ENCODE measurements at places on chromosomes 1 and 21.

- DNase-seq: no peak
Measured at GRCh38 chr1:57599236-57599994, 175.6 kb upstream of the DAB1 start.

- DNase-seq: peak; percentile 89
Measured at GRCh38 chr1:245999697-246000637, 507.1 kb downstream of the SMYD3 start.

GRCh38 chr1:182679684-182680083, 4.7 kb downstream of the RGS8 start:
- no peak for DNase-seq

DNA sequence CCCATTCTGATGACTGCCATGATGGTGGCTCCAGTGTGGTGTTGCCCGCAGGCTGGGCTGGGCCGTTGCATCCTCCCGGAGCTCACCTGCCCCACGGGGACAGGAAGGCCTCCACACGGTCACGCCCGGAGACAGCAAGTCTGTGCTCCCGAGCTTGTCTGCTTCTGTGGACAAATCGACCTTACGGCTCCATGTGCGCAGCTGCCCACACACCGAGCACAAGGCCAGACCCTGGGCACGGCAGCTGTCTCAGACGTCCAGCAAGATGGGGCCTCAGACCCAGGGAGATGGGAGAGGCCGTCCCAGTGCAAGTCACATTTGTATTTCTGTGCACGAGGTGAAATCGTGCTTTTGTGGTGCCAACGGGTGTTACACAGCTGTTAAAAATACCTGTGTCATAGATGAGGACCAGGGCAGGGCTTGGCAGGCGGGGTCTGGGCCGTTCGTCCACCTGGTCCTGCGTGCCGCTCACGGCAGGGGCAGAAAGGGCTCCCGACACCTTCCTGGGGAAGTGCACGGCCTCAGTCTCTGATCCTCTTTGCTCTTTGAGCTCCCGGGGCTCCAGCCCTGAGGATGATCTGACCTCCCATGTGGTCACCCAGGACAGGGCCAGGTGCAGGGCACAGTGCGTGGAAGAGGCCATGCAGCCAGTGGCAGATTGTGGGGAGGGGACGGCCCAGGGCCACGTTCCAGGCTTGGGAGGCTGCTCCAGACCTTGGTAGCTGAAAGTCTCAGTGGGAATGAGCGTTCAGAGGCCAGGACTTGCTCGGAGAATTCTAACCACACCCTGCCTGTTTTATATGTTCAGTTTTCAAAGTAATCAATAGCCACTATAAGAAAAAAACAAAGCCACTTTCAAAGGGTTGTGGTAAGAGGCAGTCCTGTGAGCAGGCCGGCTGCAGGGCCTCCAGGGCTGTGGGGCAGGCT, 13.5 kb downstream of the COL6A1 start:
- no peak for DNase-seq

DNA sequence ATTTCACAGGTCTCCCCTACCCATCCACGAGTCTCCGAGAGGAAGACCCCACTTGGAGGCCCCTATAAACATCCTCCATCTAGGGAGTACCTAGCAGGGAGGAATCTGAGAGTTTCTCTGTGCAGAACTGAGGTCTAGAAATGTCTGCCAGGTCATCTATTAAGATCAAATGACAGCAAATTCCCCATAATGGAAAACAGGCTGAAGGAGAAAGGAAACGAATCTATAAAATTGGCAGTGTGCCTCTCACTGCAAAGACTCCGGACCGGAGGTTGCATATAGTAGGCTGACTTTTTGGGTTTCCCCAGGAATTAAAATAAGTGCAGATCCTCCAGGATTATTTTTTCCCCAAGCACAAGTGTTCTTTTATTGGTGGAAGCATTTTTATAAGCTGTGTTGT, 57.7 kb downstream of the NMNAT2 start:
- DNase-seq: no peak

DNA sequence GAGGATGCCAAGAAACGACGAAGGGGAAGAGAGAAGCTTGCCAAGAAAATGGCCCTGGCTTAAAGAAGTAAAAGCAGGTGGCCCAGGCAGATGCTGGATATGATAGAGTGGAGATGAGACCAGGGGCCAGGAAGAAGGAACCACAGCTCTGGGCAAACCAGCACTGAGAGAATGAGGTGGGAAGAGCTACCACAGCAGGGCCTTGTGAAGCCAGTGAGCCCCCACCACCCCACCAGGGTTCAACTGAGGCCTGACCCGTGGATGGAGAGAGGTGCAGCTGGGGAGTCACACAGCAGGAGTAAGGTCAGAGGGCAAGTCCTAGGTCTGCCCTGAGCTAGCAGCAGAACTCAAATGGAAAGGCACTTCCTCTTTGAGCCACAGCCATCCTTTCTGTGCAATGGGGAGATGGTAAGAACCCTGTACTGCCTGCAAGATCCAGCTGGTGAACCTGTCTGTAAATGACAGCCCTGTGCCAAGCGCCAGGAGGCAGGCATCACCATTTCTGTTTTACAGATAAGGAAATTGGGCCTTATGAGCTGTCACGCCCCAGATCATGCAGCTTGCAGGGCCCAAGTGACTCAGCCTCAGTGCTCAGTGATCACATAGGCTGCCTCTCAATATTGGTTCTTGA, 8.5 kb downstream of the SH3BGRL3 start:
- DNase-seq: no peak

DNA sequence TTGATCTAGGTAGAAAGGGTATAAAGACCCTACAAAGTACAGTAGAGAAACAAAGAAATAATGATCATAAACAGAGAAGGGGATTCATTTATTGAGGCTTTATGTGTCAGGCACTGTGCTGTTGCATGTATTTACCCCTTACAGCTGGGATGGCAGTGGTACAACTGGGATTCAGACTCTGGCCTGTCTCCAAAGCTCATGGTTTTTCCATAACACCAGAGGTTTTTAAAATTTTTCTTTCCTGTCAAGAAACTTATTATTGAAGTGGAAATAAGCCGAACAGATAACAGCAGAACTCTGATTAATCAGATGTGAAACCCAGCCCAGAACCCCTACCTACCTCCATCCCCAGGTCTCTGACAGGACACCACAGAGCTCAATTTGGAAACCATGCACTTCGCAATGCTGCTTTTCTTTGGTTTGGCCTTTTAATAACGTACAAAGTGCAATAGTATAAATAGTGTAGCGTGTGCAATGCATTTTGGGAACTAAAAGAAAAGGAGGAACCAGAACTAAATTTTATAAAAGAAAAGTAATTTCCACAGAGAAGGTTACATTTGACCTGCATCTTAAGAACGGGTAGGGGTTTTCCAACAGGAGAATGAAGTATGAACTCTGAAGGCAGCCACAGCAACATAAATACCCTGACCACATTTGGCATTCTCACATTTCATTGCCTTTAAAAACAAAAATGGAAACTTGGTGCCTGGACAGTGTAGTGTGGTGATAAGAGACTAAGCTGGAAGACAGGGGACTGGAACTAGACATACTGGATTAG, 92.0 kb upstream of the S1PR1 start:
- DNase-seq: no peak

- DNase-seq: no peak
Measured at GRCh38 chr1:153346077-153346723, 2.4 kb downstream of the PGLYRP4 start.

DNA sequence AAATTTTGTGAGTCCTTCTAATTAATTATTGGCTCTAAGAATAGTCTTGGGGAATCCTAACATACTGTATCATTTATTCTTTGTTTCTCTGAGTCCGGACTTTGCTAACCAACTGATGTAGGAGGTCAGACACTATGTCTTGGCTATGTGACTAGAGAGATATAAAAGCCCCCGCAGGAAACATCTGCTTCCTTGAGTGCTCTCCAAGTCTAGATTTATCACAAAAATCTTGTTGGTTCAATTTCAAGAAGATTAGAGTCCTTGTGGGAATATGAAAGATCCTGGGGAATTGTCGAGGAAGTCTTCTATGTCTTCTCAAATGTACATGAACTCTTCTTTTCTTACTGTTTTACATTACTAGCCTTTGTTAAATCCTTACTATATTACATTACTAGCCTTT, 1712.5 kb downstream of the NCAM2 start:
- DNase-seq: no peak

DNA sequence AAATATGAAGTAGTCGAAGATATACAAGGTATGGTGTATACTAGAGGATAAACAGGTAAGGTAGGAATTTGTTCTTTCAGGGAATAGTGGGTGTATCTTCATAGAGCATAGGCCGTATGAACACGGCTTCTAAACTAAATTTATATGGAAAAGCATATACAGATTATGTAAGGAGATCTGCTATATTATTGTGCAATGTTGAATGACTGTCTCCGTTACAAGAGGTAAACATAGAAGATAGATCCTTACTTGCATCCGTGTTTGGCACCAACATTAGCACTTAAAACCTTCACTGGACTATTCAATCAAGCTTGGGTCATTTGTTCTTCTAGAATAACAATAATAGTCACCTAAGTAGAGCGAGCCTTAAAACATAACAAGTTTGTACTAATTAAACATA, 45.9 kb downstream of the CLEC20A start:
- DNase-seq: no peak

GRCh38 chr21:44013380-44014088, 1.4 kb downstream of the TRAPPC10 start:
- no peak for DNase-seq

- DNase-seq: peak; percentile 80
Measured at GRCh38 chr21:46188226-46189212, 4.3 kb upstream of the SPATC1L start.

DNA sequence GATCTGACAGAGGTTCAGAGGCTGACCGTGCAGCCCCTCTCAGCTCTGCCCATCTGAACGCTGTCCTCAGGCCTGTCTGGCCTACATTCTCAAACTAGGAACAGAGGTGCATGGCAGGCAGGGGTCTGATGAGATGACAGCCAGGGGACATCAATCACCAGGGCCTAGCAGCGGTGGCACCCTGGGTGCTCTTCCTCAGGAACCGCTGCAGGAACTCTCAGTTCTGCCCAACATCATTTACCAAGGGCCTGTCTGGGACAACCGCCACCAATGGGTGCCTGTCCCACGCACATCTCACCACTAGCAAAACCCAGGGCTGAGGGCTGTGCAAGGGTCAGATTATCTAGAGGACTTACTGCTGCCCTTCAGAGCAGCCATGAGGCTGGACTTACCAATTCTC, 245.7 kb downstream of the TOMM20 start:
- no peak for DNase-seq

DNA sequence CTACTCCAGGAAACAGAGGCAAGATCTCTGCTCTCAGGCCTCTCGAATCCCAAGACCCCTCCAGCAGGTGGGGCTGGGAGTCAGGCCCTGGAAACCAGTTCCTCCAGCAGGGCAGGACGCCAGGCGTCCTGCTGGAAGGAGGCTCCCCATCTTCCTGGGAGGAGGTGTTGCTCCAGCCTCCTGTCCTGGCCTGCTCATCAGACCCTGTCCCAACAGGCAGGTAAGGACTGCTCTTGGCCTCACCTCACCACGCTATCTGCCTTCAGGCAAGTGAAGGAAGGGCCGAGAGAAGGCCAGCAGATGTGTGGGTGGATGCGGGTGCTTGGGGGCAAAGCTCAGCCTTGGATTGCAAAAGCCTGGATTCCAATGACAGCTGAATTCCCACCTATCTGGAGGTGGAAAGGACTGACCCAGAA, 82.9 kb downstream of the SSBP3 start:
- DNase-seq: no peak

GRCh38 chr1:9010781-9011323, 15.4 kb downstream of the SLC2A7 start:
- no peak for DNase-seq

- DNase-seq: no peak
Measured at GRCh38 chr1:70382682-70383081, 28.2 kb upstream of the ANKRD13C start.

- DNase-seq: no peak
Measured at GRCh38 chr1:221284028-221284427, 404.8 kb downstream of the HLX start.

DNA sequence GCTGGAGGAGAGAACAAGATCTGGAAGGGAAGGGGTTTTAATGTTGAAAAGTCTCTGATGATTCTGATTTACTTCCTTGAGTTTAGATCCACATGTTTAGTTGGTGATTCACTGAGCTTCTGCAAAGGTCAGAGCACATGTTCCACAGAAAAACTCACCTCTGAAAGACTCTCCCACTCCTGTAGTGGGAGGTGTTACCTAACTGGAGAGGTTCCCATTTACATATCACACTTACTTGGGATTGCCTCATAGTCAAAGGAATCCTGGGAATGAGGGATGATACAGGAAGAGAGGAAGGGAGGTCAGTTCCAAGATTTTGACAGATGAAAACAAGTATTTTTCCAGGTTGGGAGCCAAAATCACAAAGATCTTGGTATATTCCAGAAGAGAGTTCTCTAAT, 2.7 kb upstream of the NTNG1 start:
- DNase-seq: no peak

- DNase-seq: no peak
Measured at GRCh38 chr1:185073725-185074124, 28.4 kb downstream of the RNF2 start.

DNA sequence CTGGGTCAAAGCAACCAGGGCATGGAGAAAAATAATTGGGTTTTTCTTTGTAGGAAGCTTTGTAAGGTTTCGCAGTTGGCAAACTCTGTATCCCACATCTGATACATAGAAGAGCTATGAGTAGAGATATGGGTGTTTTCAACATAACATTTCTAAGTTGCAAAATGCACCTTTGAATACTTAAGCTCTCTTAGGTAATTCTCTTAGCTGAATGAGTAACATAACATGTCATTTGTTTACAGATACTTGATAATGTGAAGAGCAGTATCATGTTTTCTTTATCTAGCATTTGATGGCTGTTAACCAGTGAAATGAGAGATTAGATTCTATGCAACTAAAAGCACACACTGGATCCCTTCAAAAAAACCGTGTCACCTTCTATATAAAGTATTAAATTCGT, 21.6 kb downstream of the RAVER2 start:
- DNase-seq: no peak

GRCh38 chr1:16149146-16149545, 6.7 kb downstream of the EPHA2 start:
- DNase-seq: no peak

DNA sequence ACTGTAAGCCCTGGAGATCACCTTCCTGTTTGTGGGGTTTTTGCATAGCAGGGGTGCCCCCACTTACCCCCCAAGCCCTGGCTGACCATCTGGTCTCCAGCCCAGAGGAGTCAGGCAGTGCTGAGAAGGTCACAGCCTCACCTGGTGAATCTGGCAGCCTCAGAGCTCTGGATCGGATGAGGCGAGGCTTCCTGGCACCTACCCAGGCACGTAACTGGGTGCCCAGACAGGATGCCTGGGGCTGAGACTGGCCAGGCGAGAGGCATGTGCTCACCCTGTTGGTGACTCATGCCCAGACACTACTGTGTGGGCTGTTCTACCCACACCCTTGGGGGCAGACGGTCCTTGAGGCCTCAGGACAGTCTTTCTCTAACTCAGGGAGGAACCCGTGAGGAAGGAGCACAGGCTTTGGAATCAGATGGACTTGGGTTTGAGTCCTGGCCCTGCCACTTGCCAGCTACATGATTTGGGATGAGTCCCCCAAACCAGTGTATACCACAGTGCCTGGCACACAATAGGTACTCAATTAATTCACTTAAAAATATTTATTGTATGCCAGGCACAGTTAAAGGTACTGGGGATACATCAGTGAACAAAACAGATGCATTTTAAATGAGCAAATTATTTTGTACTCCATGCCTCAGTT, 15.1 kb upstream of the PADI3 start:
- peak; percentile 14 for DNase-seq
